Coronary artery (tissue), 2 donors: ENCODE measurements at places on chromosomes 4 and X.

GRCh38 chr4:14667624-14668151 is 334.6 kb upstream of the CPEB2 start:
- DNase-seq: no peak

DNA sequence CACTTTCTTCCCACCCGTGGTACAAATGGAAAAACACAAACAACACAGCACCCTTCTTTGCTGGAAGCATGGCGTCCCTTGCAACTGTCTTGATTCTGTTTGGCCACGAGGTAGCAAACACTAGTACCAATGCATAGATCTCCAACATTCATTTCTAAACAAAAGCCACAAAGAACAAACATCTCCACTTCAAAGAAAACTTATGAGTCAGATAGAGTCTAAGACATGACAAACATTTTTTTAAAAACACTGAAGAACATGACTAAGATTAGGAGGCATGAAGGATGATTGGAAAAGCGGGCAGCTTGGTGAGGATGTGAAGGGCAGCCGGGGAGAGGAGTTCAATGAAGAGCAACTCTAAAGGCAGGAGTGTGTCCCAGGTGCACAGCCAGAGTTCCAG is 197.6 kb upstream of the FAM9B start:
- no peak for DNase-seq

DNA sequence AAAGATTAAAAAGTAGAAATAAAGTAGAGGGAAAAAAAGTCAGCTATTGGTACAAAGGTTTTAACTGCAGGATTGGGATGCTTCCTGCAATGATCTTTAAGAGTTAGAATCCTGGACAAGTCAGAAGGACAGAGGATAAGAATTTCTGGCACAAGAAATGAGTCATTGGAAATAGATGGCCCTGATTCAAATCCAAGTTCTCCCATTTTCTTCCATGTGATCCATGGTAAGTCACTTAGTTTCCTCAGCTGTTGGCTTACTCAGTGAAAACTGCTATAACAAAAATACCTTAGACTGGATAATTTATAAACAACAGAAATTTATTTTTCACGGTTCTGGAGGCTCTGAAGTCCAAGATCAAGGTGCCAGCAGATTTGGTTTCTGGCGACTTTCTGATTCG is 13.3 kb upstream of the TBC1D19 start:
- no peak for DNase-seq

DNA sequence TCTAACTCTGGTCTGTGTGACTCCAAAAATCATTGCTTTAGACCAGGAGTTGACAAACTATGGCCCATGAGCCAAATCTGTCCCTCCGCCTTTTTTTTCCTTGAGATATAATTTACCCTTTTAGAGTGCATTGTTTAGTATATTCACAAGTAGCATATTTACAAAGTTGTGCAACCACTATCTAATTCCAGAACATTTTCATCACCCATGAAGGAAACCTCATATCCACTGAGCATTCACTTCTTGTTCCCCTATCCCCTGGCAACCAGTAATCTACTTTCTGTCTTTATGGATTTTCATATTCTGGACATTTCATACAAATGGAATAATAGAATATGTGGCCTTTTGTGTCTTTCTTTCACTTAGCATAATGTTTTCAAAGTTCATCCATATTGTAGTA is 67.4 kb upstream of the CITED1 start:
- DNase-seq: no peak

DNA sequence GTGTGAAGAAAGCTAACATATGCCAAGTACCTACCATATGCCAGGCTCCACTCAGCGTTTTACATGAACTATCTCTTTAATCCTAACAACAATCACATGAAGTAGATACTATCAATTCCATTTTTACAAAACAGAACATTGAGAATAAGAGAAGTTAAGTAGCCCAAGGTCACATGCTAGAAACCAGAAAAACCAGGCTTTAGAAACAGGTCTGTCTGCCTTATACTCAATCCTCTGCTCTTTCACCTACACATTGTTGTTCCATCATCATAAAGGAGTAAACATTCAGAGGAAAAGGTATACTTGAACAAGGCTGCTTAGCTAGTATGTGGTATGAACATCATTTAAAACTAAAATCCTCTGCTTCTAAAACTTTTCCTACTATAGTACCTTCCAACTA is 42.1 kb downstream of the WDFY3 start:
- no peak for DNase-seq

DNA sequence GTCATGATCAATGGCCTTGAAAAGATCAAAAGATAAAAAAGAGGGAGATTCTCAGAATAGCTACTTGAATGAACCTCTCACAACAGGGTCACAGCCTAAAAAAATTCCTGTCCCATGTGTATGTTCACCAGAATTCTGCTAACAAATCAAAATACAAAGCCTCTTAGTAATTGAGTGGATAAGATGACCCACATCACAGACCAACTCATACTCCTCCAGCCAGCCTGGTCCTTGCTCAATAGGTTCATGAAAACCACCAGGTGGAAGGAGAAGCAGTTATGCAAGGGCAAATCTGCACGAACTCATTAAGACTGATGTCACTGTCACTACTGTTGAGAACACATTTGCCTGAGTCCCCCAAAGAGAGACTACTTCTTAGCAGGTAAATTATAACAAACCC is 21.5 kb downstream of the WDFY3 start:
- no peak for DNase-seq

DNA sequence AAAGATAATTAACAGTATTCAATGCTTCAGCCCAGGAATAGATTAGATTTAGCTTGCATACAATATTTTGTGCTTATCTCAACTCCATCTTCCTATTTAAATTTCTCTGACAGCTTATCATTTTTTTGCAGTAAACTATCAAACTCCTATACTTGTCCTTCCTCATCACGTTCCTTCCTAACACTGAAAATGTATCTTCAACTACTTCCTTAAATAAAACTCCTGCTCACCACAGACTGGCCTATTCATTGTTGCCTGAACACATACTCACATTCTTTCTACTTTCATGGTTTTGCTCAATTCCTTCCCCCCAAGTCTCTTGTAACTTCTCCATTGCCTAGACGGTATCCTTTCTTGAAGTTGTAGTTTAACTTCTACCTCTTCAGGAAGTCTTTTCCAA is 28.5 kb upstream of the PTPN13 start:
- no peak for DNase-seq
